ENCODE measurements at places on chromosomes 6 and 20.

DNA sequence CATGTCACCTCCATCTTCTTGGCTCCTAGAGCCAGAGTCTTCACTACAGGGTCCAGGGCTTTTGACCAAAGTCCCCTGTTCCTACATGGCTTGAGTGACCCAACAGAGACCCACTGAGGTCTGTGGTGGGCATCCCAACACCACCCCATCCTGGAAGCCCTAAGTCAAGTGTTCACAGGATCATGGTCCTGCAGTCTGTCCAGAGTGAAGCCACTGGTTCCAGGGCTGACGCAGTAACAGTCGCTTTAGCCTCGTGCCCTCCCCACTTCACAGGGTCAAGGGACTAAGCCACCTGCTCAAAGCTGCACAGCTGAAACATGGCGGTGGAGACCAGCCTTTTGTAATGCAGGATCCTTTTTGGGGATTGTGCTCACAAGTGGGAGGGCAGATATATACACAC, 133.9 kb downstream of the JPH2 start:
- DNase-seq = no peak

DNA sequence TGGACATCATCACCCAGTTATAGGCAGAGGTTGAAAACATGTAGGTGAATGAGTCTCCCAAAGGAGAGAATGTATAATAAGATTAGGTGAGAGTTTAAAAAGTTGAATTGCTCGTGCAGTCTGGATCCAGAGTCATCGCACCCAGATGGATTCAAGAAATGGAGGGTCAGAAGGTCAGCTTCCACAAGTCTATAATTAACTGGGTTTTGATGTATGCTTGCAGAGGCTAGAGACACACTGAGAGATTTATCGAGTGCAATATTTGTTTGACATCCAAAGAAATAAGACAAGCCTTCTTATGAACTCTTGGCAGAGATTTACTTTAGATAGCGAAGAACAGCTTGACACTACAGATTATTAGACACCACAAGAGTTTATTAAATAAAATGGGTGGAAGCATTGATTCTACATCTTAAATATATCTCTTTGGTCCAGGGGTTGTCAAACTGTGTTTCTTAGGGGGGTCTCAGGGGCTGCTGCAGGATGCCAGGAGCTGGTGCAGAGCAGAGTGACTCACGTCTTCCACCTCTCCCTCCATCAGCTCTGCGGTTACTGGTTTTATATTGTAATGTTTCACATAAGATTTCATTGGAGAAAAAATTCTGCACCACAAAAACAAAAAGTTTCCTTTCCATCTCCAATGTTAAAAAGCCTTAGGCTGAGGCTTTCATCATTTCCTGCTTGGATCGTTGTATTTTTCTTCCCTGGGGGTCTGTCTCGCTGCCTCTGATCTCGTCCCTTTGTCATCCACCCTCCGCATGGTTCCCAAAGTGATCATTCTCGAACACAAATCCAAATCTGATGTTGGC, 176.2 kb upstream of the AHI1 start:
- no peak for DNase-seq

- no peak for DNase-seq
Measured at GRCh38 chr6:134640229-134640628, 309.7 kb downstream of the ALDH8A1 start.

- DNase-seq = no peak
Measured at GRCh38 chr20:1287306-1287705, 21.2 kb downstream of the SNPH start.

DNA sequence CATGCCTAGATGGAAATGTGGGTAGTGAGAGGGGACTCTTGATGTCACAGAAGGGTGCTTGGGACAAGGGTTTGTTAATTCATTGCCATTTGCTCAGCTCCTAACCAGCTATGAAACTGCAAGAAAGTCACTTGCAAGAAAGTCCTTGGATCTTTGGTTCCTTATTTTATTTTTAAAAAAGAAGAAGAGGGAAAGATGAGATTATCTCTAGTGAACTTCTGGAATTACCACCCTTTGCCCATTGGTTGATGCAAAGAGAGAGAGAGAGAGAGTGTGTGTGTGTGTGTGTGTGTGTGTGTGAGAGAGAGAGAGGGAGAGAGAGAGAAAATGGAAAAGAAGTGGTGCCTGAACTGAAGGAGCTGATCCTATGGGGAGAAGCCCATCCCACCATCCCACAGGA, 4.6 kb upstream of the SFT2D1 start:
- no peak for DNase-seq

DNA sequence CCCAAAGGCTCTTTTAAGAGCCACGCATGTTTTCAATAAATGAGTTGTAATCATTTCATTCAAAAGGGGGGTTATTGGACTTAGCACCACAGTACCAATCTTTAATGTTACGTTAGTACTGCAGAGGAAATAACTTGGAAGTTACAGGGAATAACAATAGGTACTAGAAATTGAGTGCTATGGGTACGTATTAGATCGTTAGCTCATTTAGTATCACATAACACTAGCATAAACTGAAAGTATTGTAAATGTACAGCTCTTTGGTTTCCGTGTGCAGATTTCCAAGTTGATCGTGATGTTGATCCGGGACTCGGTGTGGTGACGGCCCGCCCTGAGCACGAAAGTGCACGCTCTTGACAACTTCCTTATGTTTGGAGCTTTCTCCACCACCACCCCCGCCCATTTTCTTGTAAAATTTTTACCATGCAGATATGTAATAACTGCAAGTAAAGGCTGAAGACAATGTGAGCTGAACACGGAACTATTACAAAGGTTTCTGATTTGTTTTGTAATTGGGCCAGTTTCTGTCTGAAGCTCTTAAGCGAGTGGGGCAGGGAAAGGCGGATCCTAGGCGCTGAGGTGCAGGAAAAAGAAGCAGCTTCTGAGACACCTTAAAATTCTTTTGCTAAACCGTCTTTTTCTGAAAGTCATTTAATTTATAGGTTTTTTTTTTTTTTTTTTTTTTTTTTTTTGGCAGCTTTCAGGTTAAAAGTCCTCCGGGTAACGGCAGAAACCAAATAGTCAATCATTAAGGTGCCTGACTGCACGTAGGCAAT, 71.5 kb downstream of the HFE start:
- no peak for DNase-seq

GRCh38 chr6:111673937-111674336, 68.3 kb upstream of the TRAF3IP2 start:
- DNase-seq = no peak

DNA sequence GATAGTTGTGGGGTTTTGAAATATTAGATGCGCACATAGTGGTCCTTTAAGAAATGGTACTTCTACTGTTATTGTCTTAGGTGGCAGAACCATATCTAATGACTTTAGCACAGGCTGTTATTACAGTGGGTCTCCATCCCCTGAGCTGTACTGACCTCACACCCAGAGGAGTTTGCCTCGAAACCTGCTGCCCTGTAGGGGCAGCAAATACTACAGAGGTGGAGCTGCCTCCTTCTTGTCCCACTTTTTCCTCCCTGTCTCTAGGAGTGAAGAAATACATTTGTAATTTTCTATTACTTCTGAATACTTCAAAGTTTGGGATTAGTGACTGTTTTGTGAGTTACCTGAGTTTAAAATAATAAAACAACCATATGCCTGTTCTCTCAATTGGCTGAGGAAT, 8.2 kb downstream of the TRIM31 start:
- DNase-seq = no peak

Measured in NCI-H2081 treated with DMSO at 0.1 percent for 48 hours (cell line).